Fibroblast of gingiva (primary cell): ENCODE measurements at places on chromosomes 11 and 22.

- no peak for DNase-seq
These were observed 4.1 kb upstream of the CELSR1 start for GRCh38 chr22:46541536-46541935.

DNA sequence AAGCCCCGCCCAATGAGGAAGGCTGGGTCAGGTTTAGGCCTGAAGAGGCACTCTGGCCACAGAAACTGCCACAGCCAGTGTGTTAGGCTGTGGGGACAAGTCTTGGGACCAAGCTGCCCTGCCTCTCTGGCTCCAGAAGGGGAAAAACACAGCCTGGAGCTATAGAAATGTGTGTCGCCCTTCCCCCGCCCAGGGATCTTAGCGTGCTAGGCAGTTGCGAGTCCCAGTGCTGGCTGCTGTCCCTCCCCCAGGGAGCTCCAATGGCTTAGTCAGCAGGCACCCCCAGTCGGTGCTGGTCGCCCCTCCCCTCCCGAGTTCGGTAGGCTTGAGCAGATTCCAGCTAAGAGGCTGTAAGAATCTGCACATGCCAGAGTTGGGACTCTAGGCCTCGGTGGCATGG is 99.5 kb upstream of the API5 start:
- no peak for DNase-seq

DNA sequence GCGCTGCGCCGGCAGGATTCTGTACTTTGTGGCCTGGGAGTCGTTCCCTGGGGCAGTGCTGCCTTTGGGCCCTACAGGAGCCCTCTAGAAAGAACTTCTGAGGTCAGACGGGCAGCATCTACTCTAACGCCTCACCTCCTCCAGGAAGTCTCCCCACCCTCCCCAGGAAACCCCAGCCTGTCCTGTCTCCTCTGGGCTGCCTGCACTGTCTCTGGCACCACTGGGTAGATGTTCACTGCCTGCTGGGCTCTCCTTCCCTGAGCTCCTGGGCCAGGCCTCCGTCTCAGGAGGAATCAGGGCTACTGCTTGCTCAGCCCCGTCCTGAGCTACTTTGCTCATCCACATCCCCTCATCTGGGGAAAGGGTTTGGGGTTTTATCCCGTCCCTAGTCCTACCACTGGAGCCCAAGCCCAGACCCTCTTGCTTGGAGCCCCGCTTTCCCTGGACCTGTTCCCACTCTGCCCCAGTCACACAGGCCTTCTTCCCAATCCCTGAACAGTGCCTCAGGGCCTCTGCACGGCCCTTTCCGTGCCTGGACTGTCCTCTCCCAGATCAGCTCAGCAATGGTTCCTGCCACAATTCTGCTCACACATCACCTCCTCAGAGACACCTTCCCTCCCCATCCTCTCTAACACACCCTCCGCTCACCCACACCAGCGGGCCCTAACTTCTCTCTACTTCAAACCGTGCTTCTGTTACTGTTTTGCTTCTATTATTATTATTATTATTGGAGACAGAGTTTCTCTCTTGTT is 11.3 kb upstream of the TREH start:
- no peak for DNase-seq

DNA sequence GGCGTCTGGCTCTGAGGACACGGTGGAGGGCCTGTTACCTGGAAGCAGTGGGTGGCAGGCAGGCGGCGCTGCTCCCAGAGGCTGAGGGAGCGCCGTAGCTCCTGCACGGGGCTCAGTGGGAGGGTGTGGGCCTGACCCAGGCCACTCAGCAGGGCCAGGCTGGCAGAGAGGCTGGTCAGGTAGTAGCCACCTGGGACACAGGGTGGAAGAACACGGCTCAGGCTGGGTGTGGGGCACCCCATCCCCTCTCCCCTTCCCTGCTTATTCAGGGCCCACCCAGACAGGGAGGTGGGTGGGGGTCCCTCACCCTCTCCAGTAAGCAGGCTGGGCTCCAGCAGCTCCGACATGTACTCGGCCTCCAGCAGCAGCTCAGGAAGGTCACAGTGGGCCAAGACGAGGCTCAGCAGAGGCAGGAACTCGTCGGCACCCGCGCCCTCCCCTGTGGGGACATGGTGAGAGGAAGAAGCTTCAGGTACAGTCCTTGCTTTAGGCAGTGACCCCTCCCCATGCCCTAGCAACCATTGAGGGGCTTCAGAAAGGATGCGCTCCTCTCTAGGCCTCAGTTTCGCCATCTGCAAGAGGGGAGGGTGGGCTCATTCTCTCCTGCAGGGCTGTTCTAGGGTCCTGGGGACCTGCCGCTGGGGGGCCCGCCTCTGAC is 2.9 kb downstream of the RIN1 start:
- no peak for DNase-seq

DNA sequence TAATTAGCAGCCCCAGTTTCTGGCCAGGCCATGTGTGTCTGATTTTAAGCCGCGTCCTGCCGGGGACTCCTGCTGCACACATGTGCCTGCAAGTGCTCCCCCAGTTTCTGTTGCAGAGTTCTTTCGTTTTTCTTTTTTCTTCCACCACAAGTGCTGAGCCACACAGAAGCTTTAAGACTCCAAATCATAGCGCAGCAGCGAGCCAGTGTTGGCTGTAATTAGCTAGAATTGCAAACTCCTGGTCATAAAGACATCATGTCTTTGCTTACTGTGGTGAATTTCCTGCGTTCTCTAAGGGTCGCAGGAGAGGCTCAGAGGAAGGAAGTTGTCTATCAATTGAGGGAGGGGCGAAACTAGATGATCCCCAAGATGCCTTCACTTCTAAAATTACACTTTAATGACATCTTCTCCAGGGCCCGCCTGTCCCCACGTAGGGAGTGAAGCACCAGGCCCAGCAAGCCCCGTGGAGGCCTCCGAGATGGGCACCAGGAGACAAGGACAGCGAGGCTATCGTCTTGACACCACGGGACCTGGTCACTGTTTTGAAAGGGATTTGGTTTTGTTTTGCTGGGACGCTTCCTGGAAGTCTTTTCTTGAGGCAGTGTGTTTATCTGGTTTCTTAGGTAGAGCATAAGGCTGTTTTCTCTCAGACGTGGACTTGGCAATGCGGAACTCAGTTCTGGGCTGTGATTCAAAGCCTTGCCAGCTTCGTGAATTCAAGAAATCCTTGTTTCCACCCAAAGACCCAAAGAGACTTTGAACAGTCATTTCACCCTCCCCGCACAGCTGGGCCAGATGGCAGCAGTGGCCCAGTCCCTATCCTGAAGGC is 71.8 kb downstream of the UBASH3B start:
- DNase-seq: peak; percentile 56

GRCh38 chr11:35288817-35289541 is 130.4 kb downstream of the SLC1A2 start:
- DNase-seq: peak; percentile 76

- DNase-seq: no peak
These were observed 58.2 kb downstream of the COMMD9 start for GRCh38 chr11:36230779-36231699.

- no peak for DNase-seq
These were observed 301 bp upstream of the PTPRCAP start for GRCh38 chr11:67437809-67438157.
